ENCODE measurements at places on chromosomes 7 and 10.

DNA sequence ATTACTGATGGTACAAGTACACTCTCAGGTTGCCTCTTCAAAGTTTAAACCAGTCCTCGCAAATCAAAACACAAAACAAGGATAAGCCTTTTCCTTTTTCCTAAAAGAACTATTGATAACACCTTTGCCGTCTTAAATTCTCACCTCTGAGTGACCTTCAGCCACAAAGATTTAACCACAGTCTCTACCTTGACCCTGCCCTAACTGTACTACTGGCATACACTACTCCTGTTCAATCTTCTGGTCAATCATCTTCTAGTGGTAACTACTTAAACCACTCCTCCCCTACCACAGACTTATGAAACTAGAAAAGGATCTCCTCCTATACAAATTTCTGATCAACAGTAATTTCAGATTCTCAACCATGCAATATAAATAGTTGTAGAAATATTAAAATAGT lies 15.1 kb downstream of the UPF2 start:
- no peak for DNase-seq

- peak; percentile 82 for DNase-seq
Measured at GRCh38 chr7:30562498-30562897, 32.2 kb upstream of the GARS1 start.

DNA sequence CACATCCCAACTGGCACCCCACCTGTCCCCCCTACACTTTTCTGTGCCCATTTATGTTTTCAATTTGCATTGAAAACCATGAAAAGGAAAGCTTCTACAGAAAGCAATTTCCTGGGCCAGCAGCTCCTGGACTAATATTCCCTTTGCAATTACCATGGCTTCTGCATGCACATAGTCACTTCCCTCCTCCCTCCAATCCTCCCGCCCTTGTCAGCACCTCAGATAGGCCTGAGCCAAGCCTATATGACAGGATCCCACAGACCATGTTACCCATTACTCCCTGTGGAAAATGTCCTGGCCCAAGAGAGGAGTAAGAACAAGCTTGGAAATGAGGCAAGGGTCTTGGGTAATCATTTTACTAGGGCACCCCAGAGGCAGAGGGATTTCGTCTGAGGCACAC lies 38.1 kb downstream of the FBXW4 start:
- no peak for DNase-seq

DNA sequence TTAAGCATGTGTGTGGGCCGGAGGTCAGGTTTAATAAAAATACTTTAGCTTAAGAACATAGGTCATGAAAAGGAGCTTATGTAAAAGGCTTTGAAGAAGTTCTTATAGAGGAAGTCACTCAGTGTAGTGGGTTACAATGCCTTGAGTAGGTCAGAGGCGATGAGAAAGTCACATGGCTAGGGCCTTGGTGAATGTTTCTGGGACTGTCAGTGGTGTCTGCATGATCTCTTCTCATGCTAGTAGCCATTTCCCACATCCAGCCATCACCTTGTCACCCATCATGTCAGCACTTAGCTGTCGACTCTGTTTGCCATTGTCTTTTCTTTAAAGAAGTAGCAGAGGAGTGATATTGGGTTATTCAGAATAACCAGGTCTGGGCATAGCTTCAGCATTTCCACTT lies 236.6 kb downstream of the CDK14 start:
- no peak for DNase-seq

DNA sequence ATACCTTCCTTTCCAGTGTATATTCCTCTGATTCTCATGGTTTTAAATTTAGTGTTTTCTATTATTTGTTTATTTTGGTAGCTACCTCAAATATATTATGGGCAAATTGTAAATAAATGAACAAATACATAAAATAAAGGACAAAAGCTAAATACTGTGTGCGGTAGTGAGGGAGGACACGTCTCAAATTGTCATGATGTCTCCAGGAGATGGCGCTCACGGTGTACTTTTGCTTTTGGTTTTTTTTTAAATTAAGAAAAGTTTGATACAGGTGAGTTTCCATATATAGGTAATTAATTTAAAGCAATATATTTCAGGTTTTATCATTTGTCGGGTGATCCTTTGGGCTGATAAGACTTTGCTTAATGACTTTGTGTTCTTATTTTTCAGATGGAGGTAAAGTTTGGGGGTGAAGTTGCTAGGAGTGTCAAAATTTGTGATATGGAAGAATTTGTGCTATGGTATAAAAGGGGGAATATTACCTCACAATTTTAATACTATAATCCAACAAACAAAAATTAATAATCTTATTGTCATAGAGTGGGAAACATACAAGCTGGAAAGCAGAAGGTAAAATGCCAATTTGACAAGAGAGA lies 68.4 kb upstream of the TMEM229A start:
- no peak for DNase-seq

DNA sequence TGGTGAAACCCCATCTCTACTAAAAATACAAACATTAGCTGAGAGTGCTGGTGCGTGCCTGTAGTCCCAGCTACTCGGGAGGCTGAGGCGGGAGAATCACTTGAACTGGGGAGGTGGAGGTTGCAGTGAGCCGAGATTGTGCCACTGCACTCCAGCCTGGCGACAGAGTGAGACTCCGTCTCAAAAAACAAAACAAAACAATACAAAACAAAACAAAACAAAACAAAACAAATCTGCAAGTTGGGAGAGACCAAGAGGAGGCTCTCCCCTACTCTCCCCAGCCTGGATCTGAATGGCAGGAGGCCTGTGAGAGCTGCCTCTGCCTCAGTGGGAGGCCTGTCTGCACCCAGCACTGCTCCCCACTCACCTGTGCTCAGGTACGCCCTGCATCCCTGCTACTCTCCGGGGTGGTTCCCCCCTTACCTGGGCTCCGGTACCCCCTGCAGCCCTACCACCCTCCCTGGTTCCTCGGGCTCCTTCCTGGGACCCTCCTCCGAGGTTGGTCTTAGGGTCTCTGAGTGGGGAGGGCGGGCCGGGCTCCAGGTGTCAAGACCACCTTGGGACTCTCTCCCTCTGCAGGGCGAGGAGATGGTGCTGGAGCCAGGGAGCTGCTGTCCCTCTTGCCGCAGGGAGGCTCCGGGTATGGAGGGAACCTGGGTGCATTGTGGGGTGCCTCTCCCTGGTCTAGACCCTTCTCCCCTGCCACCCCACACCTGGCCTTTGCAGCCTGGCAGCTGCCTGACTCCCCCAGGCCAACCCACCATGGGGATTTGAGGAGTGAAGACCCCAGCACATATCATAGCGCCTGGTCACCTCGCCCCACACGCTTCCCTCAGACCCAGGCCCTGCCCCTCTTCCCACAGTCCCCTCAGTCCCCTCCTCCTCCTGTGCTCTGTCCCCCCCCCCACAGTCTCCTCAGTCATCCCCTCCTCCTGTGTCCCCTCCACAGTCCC lies 9.5 kb upstream of the ZNF862 start:
- DNase-seq: no peak

DNA sequence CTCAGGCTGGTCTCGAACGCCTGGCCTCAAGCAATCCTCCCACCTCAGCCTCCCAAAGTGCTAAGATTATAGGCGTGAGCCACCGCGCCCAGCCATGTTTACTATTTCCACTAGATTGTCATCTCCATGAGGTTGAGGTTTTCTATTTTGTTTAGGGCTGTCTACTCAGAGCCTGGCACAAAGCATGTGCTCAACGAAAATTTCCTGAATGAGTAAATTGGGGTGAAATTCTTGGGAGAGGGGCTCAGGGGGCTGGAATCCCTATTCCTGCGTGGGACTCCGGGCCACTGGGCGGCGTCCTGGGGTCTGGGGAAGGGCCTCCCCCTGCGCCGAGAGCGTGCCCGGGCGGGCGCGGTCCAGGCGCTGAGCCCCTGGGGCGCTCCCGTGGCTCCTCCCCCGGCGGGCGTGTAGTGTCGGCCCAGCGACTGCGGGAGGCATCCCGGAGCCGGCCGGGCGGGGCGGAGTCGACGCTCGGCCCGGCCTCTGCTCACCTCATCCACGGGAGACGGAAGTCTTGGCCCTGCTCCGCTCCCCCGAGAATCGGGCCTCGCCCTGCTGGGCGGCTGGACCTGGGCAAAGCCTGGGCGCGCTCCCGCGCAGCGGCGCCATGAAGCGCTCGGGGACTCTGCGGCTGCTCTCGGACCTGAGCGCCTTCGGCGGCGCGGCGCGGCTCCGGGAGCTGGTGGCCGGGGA lies at the start of gene HPS6:
Gene HPS6, plus strand, starts transcription at position 482 of the 693 bp plus-strand sequence. Its CDS starts 126 bp downstream, at position 608.
- DNase-seq: no peak

- no peak for DNase-seq
Measured at GRCh38 chr7:54860843-54861242, 101.8 kb upstream of the SEC61G start.

- DNase-seq: no peak
Measured at GRCh38 chr10:133260895-133261725, 15.6 kb downstream of the ADAM8 start.

DNA sequence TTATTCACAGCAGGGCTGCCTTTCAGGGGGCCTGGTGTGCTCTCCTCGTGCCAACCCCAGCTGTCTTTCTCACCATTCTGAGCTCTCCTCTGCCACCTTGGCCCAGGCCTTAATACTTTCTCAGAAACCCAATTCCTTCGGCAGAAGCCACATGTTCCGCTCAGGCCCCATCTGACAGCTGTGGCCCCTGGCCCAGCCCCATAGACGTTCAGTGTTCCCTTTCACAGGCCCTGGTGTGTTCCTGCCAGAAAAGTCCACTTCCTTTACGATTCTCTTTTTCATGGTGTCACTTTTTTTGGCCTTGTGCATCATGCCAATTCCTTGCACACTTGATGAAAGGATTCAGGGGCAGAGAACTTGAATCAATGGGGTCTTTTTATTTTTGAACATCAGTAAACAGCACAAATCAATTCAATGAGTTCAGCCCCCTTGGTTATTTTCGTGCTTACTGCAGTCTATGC lies 15.9 kb upstream of the GPNMB start:
- DNase-seq: no peak

DNA sequence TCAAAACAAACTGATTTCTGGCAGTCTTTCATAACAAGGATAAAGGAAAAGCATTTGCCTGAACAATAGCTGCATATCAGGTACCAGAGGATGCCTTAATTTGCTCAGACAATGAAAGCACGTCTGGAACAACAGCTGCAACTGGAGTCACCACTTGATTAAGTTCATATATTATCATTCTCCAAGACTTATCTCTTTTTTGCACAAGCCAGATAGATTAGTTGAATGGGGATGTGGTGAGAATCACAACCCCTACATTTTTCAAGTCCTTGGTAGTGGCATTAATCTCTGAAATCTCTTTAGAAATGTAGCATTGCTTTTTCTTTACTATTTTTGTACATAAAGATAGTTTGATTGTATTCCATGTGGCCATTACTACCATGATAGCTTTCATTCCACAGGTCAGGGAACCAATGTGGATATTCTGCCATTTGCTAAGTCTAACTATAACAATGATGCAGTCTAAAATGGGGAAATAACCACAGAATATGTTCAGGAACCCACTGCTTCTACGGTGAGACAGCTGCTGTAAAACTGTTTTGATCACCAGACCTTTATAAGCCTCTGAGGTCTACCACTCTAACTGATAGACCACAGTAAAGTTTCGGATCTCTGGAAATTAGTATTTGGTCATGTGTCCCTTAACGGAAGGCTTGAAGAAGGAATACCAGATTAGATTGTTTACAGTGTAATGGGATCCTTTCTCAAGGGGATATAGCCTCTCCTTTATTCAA lies 1176.2 kb downstream of the DNAJB9 start:
- DNase-seq: no peak
